MCF 10A (cell line): ENCODE measurements at places on chromosomes 16 and 17. TPM values are rescaled to one million over a fixed set of nuclear protein-coding genes. Genes with fewer than 3 reads are reported as not detected.

CORO6 gene
- 1.4 and 1.6 TPM in 2 replicates for total RNA-seq

TMEM114 gene
- total RNA-seq, result not detected in 2 replicates

EPN3 gene
- 2.1 and 4.4 TPM in 2 replicates for total RNA-seq

ENPP7 gene
- not detected in 2 replicates for total RNA-seq

FBXW10B gene
- total RNA-seq, result 3.4 and 5.3 TPM in 2 replicates

PPM1E gene
- 0.54 and 0.65 TPM in 2 replicates for total RNA-seq

SALL1 gene
- total RNA-seq, result not detected in 2 replicates

DNA sequence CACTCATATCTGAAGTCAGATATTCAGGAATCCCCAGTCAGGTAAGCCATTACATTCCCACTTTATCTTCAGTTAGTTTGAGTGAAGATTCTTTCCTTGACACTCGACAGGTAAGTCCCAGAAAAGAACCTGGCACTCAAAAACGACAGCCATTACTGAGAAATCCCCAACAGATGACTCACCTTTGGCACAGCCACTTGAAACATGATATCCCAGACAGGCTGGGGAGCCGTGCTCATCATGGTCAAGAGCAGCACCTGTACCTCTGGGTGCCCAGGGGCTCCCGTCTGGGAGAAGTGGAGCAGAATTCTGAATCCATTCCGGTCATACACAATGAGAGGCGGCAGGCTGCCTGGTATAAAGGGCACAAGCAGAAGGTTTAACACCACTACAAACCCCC is 16.8 kb upstream of the COG7 start:
- peaks cover 17% of the 10 kb centered on the region for H3K4me1 ChIP-seq
- H3K27me3 ChIP-seq, result no peaks in the 10 kb centered on the region
- peak; percentile 84 for DNase-seq
- H3K36me3 ChIP-seq, result peaks cover 44% of the 10 kb centered on the region
- H3K27ac ChIP-seq, result peak overlapping the region; percentile 28

GRCh38 chr17:74968361-74968780 is 4.2 kb downstream of the HID1 start:
- H3K4me3 ChIP-seq, result no peak overlapping the region
- no peak overlapping the region for H3K27ac ChIP-seq
- no peaks in the 10 kb centered on the region for H3K36me3 ChIP-seq
- peaks cover 13% of the 10 kb centered on the region for H3K4me1 ChIP-seq

DNA sequence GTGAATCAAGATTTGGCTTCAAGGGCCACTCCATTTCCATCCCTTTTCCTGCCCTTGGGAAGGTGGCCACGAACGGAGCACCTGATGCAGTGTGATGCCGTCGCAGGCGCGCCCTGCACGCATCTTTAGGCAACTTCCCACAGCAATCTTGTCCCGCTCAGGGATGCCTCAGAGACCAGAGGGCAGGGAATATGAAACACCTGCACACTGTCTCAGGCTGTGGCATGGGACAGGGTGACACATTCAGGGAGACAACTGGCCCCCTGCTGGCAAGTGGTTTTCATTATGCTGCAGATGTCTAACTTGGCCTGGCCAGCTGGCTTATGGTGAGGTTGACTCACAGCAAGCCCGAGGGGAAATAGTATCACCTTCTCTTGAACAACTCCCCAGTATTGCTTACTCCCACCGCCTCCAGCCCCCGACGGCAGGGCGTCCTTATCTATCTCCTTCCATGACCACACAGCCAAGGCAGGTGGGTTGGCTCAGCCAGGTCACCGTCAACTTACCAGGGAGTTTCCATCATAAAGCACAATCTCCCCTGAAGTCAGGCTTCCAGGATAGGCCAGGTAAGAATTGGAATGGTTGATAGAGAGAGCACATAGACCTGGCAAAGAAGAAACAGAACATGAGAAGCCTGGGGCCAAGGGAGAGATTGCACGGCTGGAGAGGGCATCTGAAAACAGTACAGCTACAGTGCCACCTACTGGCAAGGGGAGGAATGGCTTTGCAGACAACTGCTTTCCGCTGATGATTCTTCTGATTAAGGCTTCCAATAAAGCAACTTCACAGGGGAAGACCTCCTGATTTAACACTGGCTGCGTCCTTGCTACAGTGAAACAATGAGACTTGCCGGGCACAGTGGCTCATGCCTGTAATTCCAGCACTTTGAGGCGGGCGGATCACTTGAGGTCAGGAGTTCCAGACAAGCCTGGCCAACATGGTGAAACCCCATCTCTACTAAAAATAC is 21.1 kb downstream of the WIPI1 start:
- peaks cover 9% of the 10 kb centered on the region for H3K4me1 ChIP-seq
- H3K27me3 ChIP-seq, result no peaks in the 10 kb centered on the region
- peak; percentile 86 for DNase-seq
- H3K36me3 ChIP-seq, result peaks cover 40% of the 10 kb centered on the region
- no peak overlapping the region for H3K4me3 ChIP-seq

GRCh38 chr16:12719972-12720371 is 83.7 kb downstream of the CPPED1 start:
- peaks cover 4% of the 10 kb centered on the region for H3K4me1 ChIP-seq
- no peak for DNase-seq

- peaks cover 17% of the 10 kb centered on the region for H3K4me1 ChIP-seq
- no peaks in the 10 kb centered on the region for H3K27me3 ChIP-seq
- no peak overlapping the region for H3K27ac ChIP-seq
- H3K4me3 ChIP-seq, result no peak overlapping the region
These were observed 847.4 kb upstream of the SOX9 start for GRCh38 chr17:71273441-71273840.

DNA sequence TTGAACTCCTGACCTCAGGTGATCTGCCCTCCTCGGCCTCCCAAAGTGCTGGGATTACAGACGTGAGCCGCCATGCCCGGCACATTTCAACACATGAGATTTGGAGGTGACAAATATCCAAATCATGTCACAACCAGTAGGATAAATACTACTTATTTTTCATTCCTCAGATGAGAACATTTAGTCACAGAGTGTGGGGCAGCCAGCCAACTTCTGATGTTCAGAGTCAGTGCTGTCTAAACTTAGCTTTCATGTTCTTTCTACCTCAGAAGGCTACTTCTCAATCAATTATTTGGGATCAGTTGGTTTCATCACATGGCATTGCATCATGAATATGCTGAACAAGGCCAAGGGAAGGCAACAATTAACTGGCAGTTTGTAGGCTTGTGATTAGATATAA is 134.5 kb downstream of the CDH13 start:
- H3K27ac ChIP-seq, result peak overlapping the region; percentile 90
- peaks cover 20% of the 10 kb centered on the region for H3K4me1 ChIP-seq

- H3K4me3 ChIP-seq, result no peak overlapping the region
- H3K27me3 ChIP-seq, result no peaks in the 10 kb centered on the region
- H3K36me3 ChIP-seq, result peaks cover 10% of the 10 kb centered on the region
- no peak overlapping the region for H3K27ac ChIP-seq
- DNase-seq, result no peak
These were observed 93.0 kb upstream of the NETO2 start for GRCh38 chr16:47236716-47237115.

- no peak overlapping the region for H3K27ac ChIP-seq
- H3K27me3 ChIP-seq, result no peaks in the 10 kb centered on the region
- no peaks in the 10 kb centered on the region for H3K36me3 ChIP-seq
- no peaks in the 10 kb centered on the region for H3K4me1 ChIP-seq
- DNase-seq, result no peak
These were observed 41.5 kb downstream of the ARHGAP44 start for GRCh38 chr17:12830777-12831247.

GRCh38 chr16:82641336-82641984 is 14.7 kb downstream of the CDH13 start:
- H3K4me3 ChIP-seq, result no peak overlapping the region
- peaks cover 30% of the 10 kb centered on the region for H3K4me1 ChIP-seq
- DNase-seq, result peak; percentile 51

DNA sequence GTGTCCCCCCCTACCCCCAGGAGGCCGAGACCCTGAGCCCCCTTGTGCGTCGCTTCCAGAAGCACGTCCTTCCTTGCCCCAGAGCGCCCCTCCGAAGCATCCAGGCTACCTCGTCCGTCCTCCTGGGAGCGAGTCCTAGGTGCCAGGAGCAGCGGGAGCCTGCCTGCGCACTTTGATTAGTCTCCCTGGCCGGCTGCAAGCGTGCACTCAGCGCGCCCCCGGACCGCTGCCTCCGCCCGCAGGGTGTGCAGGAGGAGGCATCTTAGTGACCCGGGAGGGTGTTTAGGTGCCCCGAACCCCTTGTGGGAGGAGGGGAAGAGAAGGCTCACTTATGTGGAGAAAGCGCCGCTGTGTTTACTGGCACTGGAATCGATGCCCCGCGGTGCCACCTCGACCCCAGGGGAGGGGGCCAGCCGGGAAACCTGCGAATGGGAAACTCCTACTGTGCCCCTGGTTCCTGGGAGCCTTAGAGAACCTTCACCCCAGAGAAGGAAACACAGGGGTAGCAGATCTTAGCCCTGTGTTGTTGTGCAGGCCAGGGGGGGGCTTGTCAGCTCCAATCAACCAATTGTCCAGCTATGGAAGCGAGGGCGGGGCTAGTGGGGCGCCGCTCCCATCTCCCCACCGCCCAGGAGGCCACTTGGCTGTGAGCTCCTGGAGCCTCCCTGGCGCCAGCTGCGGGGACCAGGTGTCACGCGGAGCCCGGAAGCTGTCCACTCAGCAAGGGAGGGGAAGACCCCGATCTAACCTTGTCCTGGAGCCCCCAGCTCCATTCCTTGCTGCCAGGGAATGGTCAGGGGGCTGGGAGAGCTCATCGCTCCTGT is 922.8 kb upstream of the EEF2KMT start:
- no peak overlapping the region for H3K4me3 ChIP-seq
- H3K27ac ChIP-seq, result no peak overlapping the region
- no peaks in the 10 kb centered on the region for H3K36me3 ChIP-seq
- H3K27me3 ChIP-seq, result no peaks in the 10 kb centered on the region
- DNase-seq, result no peak

DNA sequence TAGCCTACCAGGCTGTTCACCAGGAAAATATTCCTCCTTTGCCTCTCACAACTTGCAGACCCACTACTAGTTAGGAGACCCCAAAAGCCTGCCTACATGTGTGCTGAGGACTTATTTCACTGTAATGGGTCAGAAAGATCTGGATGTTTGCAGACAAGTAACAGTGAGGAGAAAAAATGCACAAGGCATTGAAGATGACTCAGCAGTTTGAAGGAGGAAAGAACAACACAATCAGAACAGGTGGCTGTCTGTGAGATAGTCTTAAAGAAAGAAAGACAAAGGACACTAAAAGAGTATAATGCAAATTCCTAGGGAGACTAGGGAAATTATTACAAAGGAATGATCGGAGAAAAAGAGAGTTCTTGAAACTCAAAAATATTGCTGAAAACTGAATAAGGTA is 69.0 kb downstream of the ANKFN1 start:
- peaks cover 6% of the 10 kb centered on the region for H3K4me1 ChIP-seq
- no peaks in the 10 kb centered on the region for H3K27me3 ChIP-seq
- H3K4me3 ChIP-seq, result no peak overlapping the region
- H3K27ac ChIP-seq, result no peak overlapping the region
- no peak for DNase-seq
- no peaks in the 10 kb centered on the region for H3K36me3 ChIP-seq

GRCh38 chr17:48790607-48791127 is 26.4 kb downstream of the TTLL6 start:
- DNase-seq, result no peak
- H3K4me1 ChIP-seq, result peaks cover 9% of the 10 kb centered on the region
- H3K27ac ChIP-seq, result no peak overlapping the region
- H3K36me3 ChIP-seq, result no peaks in the 10 kb centered on the region
- H3K27me3 ChIP-seq, result peaks cover 52% of the 10 kb centered on the region
- H3K4me3 ChIP-seq, result no peak overlapping the region

DNA sequence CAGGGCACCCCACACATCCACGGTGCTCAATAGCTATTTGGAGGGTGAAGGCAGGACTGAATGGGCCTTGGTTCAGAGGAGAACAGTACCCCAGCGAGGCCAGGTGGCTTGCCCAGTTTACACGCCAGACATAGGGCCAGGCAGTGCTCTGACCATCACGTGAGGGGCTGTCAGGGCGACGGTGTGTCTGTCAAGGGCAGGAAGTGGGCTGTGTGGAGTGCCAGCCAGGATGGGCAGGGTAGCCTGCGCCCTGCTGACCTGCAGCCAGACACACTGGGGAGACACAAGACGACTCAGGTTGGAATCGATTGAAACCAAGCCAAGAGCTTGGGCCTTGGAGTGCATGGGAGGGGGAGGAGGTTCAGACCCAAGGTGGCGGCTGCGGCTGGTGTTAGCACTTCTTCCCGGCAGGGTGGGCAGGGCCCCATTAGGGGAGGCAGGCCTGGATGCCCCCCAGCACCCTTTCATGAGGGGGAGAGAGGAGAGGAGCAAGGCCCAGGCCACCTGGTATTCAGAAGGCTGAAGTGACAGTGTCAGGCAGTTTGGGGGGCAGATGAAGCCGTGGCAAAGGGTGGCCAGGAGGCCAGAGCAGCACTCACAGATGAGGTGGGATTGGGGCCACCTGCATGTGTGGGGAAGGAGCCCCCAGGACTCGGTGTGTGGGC is 68.2 kb downstream of the SREBF1 start:
- peaks cover 24% of the 10 kb centered on the region for H3K36me3 ChIP-seq
- no peak overlapping the region for H3K4me3 ChIP-seq

GRCh38 chr16:49856672-49857330 is 889 bp upstream of the ZNF423 start:
- H3K4me1 ChIP-seq, result peaks cover 4% of the 10 kb centered on the region
- peaks cover 71% of the 10 kb centered on the region for H3K27me3 ChIP-seq
- DNase-seq, result peak; percentile 60
- H3K4me3 ChIP-seq, result peak overlapping the region; percentile 69

DNA sequence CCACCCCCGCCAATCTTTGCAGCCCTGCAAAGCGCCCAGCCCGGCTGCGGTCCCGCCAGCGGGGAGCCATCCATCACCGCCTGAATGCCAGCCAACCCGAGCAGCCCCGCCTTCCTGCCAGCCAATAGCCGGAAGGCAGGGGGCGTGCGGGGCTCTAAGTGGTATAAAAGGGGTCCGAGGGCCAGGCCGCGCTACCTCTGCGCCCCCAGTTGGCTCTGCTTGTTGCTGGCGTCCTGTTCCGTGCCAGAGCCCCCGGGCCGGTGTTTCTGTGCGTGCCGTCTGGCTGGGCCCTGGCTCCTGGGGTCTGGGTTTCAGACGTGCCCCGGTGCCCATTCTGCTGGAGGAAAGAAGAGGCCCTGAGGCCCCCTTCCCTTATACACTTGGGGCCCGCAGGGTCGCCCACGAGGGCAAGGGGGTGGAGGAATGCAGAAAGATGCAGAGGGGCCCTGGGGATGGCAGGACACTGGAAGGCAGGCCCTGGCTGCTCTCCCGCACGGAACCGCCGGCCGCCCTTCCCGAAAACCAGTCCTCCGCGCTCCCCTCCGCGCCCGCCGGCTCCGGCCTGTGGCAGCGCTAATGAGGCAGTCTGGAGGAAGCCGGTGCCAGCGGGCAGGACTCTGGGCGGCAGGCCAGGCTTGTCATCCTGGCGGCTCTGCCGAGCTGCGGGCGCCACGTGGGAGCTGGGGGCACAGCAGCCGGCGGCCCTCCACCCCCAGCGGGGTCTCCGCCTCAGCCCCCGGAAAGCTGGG is 14.0 kb downstream of the COPZ2 start:
- peak overlapping the region; percentile 100 for H3K27ac ChIP-seq
- peaks cover 38% of the 10 kb centered on the region for H3K4me1 ChIP-seq
- peak overlapping the region; percentile 90 for H3K4me3 ChIP-seq
- no peaks in the 10 kb centered on the region for H3K27me3 ChIP-seq
- DNase-seq, result peak; percentile 91

- DNase-seq, result peak; percentile 91
- no peaks in the 10 kb centered on the region for H3K27me3 ChIP-seq
- H3K4me3 ChIP-seq, result no peak overlapping the region
- peak overlapping the region; percentile 95 for H3K27ac ChIP-seq
These were observed 17.5 kb upstream of the TFAP4 start for GRCh38 chr16:4290236-4290830.
